KG1 (cell line): ENCODE measurements at places on chromosomes 6 and 20.

GRCh38 chr6:35089935-35090505, 51.1 kb downstream of the TCP11 start:
- peak; percentile 2 for DNase-seq

GRCh38 chr20:58293453-58293852, 16.1 kb upstream of the RAB22A start:
- no peak for DNase-seq

- no peak for DNase-seq
Observed at GRCh38 chr6:72931325-72931887, 293.9 kb downstream of the KHDC1L start.

GRCh38 chr6:85494547-85495536, 45.0 kb downstream of the NT5E start:
- DNase-seq: no peak

- DNase-seq: no peak
Observed at GRCh38 chr6:136959471-136959891, 37.4 kb downstream of the SLC35D3 start.

DNA sequence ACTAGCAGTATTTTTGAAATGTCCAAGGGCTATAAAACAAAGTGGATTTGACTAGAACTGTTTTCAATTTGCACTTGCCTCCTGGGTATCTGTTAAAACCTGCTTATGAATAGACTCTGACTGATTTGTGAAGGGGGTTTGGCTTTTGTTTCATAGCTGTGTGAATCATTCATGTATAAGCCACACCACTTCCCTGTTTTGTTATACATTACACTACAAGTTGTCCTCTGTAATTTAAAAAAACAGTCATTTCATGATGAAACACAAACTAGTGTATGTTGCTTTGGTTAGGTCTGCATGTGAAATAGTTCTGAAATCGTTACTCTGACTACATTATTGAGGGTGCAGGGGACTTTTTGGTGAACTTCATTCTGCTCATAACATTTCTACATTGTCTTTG, 121.7 kb downstream of the NKAIN2 start:
- DNase-seq: no peak

GRCh38 chr6:157587127-157587926, 206.3 kb downstream of the ZDHHC14 start:
- no peak for DNase-seq

DNA sequence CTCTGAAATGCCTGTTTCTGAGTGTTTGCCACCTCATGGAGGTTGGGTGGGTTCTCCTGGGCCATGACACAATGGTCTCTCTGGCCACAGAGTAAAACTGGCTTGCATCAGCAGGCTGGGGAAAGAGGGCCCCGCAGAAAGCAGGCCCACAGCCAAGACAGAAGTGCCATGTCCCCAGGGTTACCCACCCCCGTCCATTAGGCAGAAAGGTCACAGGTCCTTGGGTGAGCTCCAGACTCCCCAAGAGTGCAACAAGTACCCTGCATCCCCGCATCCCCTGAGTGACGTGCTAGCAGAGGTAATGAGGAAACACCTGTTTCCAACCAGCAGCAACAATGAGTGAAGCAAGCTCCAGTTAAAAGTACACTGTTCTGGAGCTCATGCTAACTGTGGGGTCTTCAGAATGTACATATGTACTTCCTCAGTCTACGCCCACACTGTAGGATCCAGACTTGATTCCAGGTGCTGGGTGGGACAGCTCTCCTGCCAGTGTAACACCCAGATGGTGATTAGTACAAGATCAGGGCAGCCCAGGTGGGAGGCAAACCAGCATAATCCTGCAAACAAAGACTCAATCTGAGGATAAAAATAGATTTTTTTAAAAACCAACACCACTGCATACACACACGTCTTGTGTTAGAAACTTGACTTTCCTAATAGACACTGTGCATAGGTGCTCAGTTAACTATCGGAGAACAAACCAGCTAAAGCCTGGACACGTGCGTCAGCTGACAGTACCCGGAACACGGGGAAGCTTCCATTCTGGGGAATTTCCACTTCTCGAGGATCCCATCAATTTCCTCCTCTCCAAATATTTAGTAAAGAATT, 31.5 kb downstream of the RRBP1 start:
- no peak for DNase-seq

GRCh38 chr6:13874191-13874549, 50.6 kb upstream of the RNF182 start:
- no peak for DNase-seq

GRCh38 chr6:122307577-122307976, 91.9 kb upstream of the HSF2 start:
- no peak for DNase-seq
